NCI-H510A (cell line): ENCODE measurements at places on chromosomes 6 and 20.

GRCh38 chr6:145225500-145225899, 509.8 kb downstream of the EPM2A start:
- DNase-seq = no peak

DNA sequence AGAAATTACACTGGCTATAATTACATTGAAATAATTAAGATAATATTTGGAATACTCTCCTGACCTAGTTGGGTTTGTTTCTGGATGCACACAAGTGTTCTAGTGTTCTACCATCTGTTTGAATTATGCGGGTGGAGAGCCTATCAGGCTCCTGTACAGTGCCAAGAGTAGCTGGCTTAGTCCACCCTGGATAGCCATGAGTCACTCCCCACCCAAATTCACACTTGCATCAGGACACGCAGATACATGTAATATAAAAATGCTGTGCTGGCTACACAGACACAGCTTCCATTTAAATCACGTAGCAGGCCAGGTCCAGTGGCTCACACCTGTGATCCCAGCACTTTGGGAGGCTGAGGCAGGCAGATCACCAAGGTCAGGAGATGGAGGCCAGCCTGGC, 686.2 kb upstream of the SLC35B3 start:
- DNase-seq = no peak

DNA sequence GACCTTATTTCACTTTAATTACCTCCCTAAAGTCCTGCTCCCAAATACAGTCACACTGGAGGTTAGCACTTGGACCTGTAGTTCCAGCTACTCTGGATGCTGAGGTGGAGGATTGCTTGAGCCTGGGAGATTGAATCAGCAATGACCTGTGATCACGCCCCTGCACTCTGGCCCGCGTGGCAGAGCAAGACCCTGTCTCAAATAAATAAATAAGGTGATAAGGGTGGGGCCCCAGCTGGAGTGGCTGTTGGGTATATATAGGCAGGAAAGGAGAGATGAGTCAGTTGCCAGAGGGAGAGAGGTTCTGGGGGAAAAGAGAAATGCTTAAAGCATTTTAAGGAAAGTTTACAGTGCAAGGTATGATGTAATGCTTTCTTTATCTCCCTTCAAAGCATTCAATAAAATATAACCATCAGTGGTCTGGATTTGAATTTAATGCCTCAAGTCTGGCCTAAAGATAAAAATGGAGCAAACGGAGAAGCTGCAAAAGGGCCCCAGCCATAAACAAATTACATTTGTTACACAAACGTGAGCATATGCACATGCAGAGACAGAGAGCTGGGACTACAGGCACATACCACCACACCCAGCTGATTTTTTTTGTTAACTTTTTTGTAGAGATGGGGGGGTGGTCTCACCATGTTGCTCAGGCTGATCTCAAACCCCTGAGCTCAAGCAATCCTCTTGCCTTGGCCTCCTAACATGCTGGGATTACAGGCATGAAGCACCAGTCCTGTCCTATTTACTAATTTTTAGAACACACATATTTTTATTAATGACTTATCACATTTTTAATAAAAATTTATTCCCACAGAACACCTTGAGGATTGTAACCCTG, 6.1 kb upstream of the PM20D2 start:
- DNase-seq = no peak

DNA sequence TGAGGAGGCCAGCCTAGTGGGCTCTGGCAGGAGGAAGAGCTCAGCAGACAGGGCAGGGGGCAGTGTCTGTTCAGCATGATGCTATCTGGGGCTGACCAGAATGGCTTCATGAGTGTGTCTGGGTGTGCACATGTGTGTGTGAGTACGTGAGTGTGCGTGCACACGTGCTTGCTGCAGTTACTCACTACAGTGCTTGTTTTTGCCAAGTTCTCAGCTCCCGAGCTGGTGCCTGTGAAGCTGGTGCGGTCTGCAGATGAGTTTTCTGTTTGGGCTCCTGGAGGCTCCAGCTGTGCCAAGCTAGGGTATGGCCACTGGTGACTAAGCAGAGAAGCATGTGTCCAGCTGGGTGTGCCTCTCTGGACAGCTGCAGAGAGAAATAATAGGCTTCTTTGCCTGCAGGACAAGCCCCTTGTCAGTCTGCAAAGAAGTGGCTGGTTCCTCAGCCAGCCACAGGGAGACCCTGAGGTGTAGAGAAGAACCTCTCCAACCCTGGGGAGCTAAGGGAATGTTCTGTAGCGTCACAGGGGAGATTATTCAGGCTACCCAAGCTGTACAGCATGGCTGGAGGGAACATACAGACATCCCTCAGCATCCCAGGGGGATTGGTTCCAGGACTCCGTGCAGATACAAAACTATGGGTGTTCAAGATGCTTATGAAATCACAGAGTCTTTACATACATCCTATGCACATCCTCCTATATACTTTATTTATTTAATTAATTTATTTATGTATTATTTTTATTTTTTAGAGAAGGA, 40.2 kb upstream of the FAM50B start:
- no peak for DNase-seq

DNA sequence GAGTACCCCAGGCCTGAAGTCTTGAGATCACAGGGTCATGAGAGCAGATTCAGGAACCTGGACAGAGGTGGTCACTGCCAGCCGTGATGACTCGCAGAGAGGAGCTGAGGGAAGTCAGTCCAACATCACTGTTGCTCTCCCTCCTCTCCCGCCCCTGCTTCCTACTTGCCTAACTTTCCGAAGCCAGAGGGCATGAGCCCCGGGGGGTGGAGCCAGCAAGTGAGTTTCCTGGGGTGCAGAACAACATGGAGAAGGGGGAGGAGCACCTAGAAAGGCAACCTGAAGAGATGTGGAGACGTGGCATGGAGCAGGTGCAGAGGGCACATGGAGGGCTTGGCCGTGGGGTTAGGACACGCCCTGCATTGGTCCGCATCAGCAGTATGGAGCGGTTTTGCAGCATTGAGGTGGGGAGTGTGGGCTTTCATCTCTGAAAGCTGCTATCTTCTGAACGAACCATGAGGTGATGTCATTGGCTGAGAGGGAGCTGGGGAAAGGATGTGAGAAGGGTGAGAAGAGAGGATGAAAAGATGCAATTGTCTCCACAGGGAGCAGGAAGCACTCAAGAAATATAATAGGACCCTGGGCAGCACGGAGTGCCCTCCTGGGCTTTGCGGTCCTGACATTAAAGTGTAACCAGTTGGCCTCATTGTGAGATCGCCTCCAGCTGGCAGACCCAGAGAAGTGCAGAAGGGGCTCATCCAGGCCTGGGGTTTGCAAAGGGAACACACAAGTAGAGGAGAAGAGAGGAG, 25.0 kb downstream of the GDAP1L1 start:
- no peak for DNase-seq

- no peak for DNase-seq
Measured at GRCh38 chr6:77326029-77326428, 137.3 kb downstream of the HTR1B start.

DNA sequence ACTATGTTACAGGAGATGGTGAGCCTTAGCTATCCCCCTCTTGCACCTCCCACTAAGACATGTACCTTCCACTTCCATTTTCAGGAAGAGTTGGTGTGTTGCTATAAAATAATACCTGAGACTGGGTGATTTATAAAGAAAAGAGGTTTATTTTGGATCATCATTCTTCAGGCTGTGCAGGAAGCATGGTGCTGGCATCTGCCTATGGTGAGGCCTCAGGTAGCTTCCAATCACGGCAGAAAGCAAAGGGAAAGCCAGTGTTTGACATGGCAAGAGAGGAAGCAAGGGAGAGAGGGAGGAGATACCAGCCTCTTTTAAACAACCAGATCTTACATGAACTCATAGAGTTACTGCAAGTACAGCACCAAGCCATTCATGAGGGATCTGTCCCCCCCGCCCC, 32.2 kb downstream of the GSS start:
- DNase-seq = no peak

DNA sequence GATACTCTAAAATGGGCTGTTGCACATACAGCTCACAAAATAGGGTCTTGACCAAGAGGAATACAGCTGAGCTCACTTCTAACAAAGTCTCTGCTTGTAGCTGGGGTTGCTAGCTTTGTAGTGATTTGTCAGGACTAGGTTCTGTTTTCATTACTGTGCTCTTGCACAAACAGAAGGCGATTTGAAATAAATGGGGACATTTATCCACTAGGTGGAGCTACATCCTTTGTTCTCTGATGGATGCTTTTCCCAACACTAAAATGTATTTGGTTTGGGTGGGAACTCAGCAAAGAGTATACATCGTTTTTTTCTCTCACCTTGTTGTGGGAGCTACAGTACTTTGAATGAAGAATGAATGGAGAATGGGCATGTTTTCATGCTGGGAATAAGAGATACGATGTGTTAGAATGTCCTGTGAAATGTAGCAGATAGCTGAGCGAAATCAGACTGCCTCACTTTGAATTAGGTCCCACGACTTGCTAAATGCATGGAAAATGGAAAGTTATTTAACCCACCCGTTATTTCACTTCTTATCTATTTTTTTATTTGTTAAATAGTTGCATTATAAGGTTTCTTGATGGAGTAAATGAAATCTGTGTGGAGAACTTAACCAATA, 494.7 kb upstream of the MAP3K7 start:
- no peak for DNase-seq

DNA sequence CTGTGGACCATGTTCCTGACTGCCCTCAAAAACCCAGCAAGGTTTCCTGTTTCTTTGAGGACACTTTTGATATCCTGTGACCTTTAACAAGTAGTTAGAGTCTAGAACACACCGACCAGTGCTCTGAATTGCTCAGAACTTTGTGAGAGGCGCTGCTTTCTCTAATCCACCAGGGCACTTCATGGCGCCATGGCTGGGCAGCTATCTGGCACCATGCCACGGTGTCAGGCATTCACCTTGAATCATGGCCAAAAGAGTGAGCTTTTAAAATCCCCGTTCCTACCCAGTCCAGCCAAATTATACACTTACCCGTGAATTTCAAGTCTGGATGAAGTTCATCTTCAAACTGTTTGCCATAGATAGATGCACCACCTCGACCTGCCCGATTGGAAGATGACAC, 17.0 kb upstream of the CPNE5 start:
- DNase-seq = no peak

DNA sequence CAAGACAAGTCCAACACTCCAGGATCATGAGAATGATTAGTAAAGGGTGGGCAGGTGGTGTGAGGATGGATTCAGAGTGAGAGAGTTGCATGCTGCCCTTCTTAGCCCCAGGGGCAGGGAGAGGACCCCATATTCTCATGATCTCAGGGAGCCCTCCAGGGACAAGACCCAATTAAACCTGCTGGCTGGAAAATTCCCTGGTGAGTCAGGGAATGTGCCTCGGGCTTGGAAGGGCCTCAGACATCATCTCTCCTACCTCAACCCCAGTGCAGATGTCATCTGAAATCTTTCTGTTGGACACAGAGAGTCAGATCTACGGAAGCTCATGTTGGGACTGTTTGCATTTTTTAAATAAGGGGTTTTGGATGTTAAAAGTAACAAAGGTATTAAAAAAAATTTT, 9.2 kb upstream of the SIRPD start:
- DNase-seq = no peak

GRCh38 chr6:101608703-101609102, 215.2 kb downstream of the GRIK2 start:
- DNase-seq = no peak

- no peak for DNase-seq
Measured at GRCh38 chr6:345747-346385, 45.7 kb upstream of the IRF4 start.

DNA sequence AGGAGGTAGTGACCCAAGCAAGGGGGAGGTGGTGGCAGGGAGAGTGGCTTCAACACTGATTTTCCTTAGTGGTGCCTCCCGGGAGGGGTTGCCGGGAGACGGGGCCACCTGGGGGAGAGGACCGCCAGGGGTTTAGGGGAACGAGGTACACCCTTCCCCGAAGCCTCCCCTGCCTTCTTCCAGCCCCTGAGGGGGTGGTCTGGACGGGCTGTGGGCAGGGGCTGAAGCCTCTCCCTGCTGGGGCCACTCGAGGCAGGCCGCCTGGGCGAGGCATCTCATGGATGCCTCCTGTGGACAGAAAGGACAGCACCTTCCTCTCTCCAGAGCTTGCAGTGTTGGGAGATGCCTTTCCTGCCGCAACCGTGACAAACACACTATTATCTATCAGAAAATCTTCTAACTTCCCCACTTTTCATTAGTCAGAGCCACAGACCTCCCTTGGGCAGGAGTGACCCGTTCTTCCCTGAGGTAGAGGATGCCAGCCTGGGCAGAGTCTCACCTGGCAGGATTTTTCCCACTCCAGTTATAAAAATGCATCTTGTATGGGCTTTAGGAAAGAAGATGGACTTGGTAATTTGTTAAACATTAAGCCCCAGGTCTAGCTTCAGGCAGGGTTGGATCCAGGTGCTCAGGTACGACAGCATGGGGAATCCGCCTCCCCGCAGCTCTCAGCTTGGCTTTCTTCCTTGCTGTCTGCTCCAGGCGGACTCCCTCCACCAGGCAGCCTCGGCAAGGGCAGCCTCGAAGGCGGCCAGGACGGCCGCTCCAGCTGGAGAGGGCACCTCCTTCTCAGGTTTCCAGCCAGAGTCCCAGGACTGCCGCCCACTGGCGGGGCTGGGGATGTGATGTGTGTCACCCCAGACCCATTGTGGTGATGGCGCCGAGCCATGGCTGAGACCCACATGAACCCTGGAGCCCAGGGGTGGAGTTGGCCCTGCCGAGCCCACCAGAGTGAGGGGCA, 11.0 kb downstream of the HRH3 start:
- no peak for DNase-seq

DNA sequence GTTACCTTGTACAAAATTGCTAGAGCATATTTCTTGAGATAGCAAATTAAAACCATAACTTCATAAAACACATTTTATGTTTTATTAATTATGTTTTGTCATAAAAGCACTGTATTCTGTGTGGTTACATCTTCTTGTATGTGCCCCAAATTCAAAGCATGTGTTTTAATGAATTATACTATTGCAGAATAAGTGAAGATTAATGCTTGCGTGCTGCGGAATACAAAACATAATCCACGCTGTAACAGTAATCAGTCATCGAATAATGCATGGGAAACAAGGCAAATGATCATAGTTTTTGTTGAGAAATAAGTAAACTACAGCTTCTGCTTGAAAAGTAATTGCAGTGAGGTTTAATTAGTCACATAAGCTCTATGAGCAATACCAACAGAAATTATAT, 459.2 kb upstream of the SOX4 start:
- DNase-seq = no peak

DNA sequence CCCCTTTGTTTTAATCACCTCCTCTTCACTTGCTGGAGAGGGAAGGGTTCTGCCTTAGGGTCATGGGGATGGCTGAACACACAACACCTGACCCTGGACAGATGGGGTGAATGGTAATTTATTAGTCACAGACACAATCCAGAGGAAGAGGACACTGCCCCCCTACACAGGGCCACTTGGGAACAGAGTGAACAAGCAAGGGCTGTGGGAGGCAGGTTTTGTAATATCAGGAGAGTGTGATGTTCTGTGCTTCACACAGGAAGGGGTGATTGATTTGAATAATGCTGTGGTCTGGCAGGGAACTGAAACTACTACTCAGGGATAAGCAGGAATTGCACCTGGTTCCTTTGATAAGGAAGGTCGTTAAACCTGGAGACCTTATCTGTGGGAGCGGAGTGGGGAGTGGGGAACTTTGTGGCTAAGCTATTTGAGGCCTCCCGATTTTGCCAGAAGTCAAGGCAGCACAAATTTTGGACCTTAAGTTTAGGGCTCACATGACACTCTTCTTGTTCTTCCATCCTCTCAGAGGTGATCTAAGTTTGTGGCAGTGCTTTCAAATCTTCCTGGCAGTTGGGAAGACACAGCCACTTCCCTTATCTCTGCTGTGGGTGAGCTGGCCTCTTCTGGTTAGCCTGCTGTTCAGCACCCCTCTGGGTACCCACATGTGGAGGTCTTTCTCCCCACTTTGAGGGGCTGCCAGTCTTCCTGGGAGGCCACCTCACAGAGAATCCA, 77.8 kb downstream of the CD164 start:
- no peak for DNase-seq
